ENCODE measurements at places on chromosomes 7 and 10. TPM values are rescaled to one million over a fixed set of nuclear protein-coding genes. Genes with fewer than 3 reads are reported as not detected.

Gene ZNF92
- polyA plus RNA-seq, result 5.1 TPM

DNA sequence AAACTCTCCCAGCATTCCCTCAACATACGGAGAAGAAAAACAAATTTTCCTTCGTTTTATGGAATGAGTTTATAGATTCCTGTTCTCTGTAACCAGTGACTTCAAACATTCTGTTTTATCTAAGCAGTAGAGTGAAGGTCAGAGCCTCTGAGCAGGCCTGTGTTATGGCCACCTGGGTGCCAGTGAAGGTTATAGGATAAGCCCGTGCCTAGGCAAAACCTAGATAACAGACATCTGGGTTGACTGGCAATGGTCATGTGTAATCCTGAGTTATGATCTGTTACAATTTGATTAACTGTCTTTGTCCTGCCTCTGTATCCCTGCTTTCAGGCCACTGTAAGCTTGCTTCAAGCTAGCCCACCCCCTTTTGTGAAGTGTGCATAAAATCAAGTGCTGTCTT, 8.3 kb downstream of the LSM5 start:
- H3K27me3 ChIP-seq, result no peaks in the 10 kb centered on the region
- no peaks in the 10 kb centered on the region for H3K4me1 ChIP-seq
- no peak for DNase-seq
- no peak overlapping the region for H3K4me3 ChIP-seq
- H3K36me3 ChIP-seq, result no peaks in the 10 kb centered on the region
- no peak overlapping the region for H3K27ac ChIP-seq

Gene FAM221A
- polyA plus RNA-seq, result 9.0 TPM

DNA sequence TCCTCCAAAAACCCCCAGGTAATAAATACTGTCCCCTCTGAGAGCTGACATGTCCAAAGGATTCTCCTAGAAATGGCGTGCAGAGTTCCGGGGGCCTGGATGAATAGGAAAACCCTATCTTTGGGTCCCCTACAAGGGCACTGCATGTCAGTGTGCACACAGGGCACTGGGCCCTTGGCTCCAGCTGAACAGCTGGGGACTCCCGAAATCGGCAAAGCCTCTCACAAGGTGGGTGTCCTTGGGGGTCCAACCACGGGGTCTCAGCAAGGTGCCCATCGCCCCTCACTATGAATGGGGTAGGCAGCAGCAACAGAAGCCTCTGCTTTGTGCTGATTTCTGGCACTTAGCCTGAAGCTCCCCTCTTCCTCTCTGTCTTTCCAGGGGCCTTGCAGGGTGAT, 46.1 kb downstream of the SLIT1 start:
- no peaks in the 10 kb centered on the region for H3K4me1 ChIP-seq
- H3K4me3 ChIP-seq, result no peak overlapping the region
- H3K27me3 ChIP-seq, result no peaks in the 10 kb centered on the region
- no peak overlapping the region for H3K27ac ChIP-seq
- H3K36me3 ChIP-seq, result no peaks in the 10 kb centered on the region

GRCh38 chr10:90819911-90820310, 37.9 kb downstream of the HTR7 start:
- H3K4me1 ChIP-seq, result no peaks in the 10 kb centered on the region
- no peaks in the 10 kb centered on the region for H3K27me3 ChIP-seq
- no peaks in the 10 kb centered on the region for H3K36me3 ChIP-seq

Gene STARD3NL
- polyA plus RNA-seq, result 26.3 TPM

DNA sequence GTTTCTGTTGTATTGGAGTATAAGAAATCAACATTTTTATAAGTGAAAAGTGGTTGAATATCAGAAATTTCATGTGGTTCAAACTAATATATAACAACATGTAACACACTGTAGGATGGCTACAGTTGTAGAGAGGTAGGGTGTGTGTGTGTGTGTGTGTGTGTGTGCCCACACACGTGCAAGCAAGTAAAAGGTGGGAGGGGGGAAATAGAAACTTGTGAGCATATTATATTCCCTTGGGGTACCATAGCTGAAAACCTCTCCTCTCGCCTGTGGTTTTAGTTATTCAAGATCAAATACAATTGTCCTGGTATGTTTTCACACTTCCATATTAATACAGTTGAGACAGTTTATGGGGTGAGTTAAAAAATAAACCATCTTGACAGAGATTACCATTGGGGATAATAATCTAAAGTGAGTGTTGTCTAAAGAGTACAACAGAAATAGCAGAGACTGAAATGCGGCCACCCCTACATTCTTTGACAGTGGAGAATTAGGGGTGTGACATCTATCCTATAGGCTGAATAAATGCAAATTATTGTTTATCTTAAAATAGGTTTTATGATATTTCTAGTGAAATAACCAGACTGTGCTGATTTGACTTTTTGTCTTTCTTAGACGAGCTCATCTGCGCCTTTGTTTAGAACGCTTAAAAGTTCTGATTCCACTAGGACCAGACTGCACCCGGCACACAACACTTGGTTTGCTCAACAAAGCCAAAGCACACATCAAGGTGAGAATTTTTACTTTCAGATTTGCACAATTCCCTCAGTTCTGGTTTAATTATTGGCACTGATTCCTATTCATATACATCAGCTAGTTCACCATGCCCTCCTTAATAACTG, 25.9 kb downstream of the SMNDC1 start:
- peak overlapping the region; percentile 5 for H3K4me3 ChIP-seq
- H3K4me1 ChIP-seq, result peaks cover 17% of the 10 kb centered on the region
- H3K36me3 ChIP-seq, result peaks cover 22% of the 10 kb centered on the region
- H3K27ac ChIP-seq, result no peak overlapping the region
- no peaks in the 10 kb centered on the region for H3K27me3 ChIP-seq

- no peak for DNase-seq
- H3K4me3 ChIP-seq, result no peak overlapping the region
- H3K27me3 ChIP-seq, result no peaks in the 10 kb centered on the region
- H3K27ac ChIP-seq, result no peak overlapping the region
- no peaks in the 10 kb centered on the region for H3K36me3 ChIP-seq
These were observed 44.7 kb downstream of the PITRM1 start for GRCh38 chr10:3127921-3128320.

Gene HMX3
- not detected for polyA plus RNA-seq

Gene STRIP2
- not detected for polyA plus RNA-seq

Gene LIPF
- 4.6 TPM for polyA plus RNA-seq

Gene ZNF853
- 2.3 TPM for polyA plus RNA-seq

Gene ZNF777
- 7.2 TPM for polyA plus RNA-seq

Gene POLR2J2
- not detected for polyA plus RNA-seq

Gene OR13A1
- polyA plus RNA-seq, result not detected

DNA sequence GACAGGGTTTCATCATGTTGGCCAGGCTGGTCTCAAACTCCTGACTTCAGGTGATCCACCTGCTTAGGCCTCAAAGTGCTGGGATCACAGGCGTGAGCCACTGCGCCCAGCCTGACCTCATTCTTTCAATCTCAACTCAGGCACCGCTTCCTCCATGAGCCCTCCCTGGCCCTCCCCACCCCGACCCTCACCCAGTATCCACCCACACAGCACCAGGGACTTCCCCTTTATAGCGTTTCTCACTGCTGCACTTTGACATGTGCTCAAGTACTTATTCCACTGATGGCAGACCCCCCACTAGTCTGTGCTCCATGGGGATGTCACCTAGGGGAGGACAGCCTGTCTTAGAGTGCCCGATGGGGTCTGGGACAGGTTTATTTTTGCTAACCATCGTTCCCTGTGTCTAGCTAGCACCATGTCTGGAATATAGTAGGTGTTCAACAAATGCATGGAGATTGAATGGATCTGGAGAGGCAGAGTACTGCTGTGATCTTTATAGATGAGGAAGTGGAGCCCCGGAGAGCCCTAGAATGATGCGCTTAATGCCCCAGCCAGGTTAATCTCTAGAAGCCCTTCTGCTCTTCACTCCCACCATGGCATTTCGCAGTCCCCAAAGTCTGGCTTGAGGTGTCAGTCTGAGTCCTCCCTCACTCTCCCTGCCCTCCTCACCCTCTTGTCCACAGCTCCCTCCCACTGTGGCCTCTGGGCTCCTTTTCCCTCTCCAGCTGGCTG, 258.8 kb downstream of the RPS24 start:
- DNase-seq, result no peak
- H3K27ac ChIP-seq, result no peak overlapping the region
- H3K27me3 ChIP-seq, result no peaks in the 10 kb centered on the region
- H3K4me3 ChIP-seq, result no peak overlapping the region

GRCh38 chr7:1240517-1241257, 8.0 kb downstream of the UNCX start:
- DNase-seq, result no peak
- no peak overlapping the region for H3K4me3 ChIP-seq
- peaks cover 36% of the 10 kb centered on the region for H3K4me1 ChIP-seq
- peaks cover 88% of the 10 kb centered on the region for H3K27me3 ChIP-seq

- no peak overlapping the region for H3K4me3 ChIP-seq
- H3K27me3 ChIP-seq, result no peaks in the 10 kb centered on the region
- no peak for DNase-seq
- H3K4me1 ChIP-seq, result no peaks in the 10 kb centered on the region
- H3K36me3 ChIP-seq, result no peaks in the 10 kb centered on the region
- no peak overlapping the region for H3K27ac ChIP-seq
These were observed 86.8 kb downstream of the NPS start for GRCh38 chr10:127635882-127636281.

DNA sequence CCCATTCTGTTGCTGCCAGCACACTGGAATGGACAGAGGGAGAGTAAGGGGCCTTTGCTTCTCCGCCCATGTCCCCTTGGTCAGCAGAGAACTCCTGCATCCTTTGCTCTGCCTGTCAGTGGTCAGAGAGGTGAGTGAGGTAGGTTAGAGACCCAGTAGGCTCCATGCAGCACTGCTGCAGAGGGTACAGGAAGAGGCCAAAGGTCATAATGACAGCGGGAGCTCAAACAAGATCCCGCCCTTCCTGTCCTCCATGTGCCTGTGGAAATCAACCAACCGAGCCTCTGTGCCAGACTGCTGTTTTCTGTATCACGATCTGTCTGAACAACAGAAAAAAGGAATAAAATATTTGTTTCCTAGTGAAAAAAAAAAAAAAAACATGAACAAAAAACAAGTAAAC, 81.4 kb downstream of the ZNF33B start:
- no peak for DNase-seq
- no peak overlapping the region for H3K4me3 ChIP-seq
- H3K27ac ChIP-seq, result no peak overlapping the region
- H3K27me3 ChIP-seq, result no peaks in the 10 kb centered on the region

DNA sequence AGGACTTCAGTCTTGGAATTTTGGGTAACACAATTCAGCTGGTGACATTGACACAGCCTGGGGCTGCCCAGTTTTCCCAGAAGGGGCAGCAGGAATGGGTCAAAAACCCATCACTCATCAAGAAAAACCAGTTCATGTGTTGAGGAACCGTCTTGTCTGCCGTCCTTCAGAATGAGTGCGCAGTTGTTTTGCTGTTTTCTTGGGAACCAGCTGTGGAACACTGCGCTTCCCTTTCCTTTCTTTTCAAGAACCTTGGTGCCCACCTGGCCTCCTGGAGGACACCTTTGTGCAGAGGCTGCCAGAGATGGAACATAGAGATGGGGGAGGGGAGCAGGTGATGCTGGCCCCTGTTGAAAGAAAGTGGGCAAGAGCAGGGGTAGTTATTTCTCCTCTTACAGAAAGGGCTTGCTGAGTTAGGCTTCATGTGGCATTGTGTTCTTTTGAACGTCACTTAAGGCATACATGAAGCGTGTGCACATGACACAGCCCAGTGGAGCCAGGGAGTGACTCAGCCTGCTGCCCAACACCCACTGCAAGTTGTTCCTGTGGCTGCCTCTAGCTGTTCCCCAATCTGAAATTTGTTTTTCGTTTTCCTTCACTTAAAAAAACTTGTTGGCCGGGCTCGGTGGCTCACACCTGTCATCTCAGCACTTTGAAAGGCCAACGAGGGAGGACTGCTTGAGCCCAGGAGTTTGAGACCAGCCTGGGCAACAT, 87.4 kb upstream of the TNS3 start:
- H3K36me3 ChIP-seq, result no peaks in the 10 kb centered on the region
- no peak overlapping the region for H3K4me3 ChIP-seq
- no peaks in the 10 kb centered on the region for H3K4me1 ChIP-seq
- peak; percentile 85 for DNase-seq
- no peak overlapping the region for H3K27ac ChIP-seq

Gene ZPBP
- polyA plus RNA-seq, result not detected

Gene ZNF503
- 5.4 TPM for polyA plus RNA-seq

Gene LIPM
- polyA plus RNA-seq, result not detected

GRCh38 chr10:49508249-49508648, 30.7 kb downstream of the ERCC6 start:
- H3K36me3 ChIP-seq, result peaks cover 13% of the 10 kb centered on the region
- peaks cover 22% of the 10 kb centered on the region for H3K4me1 ChIP-seq
- H3K4me3 ChIP-seq, result no peak overlapping the region
- no peak overlapping the region for H3K27ac ChIP-seq

Gene SOSTDC1
- polyA plus RNA-seq, result 2.5 TPM

GRCh38 chr10:120883071-120883470, 31.9 kb downstream of the WDR11 start:
- H3K4me3 ChIP-seq, result no peak overlapping the region
- DNase-seq, result no peak
- no peak overlapping the region for H3K27ac ChIP-seq
- no peaks in the 10 kb centered on the region for H3K4me1 ChIP-seq
- H3K27me3 ChIP-seq, result no peaks in the 10 kb centered on the region
- no peaks in the 10 kb centered on the region for H3K36me3 ChIP-seq

GRCh38 chr7:158649279-158649678, 55.3 kb downstream of the NCAPG2 start:
- H3K36me3 ChIP-seq, result peaks cover 2% of the 10 kb centered on the region
- peak overlapping the region; percentile 6 for H3K27ac ChIP-seq
- no peak for DNase-seq
- H3K4me1 ChIP-seq, result no peaks in the 10 kb centered on the region

Gene ZNRF2
- polyA plus RNA-seq, result 22.2 TPM

Gene SPDYE5
- not detected for polyA plus RNA-seq

- H3K4me3 ChIP-seq, result no peak overlapping the region
- peak overlapping the region; percentile 60 for H3K27ac ChIP-seq
- H3K36me3 ChIP-seq, result no peaks in the 10 kb centered on the region
- no peaks in the 10 kb centered on the region for H3K27me3 ChIP-seq
- no peak for DNase-seq
These were observed 176.0 kb upstream of the AKR1E2 start for GRCh38 chr10:4649886-4650508.
